ENCODE measurements at places on chromosomes 16 and 17. TPM values are rescaled to one million over a fixed set of nuclear protein-coding genes. Genes with fewer than 3 reads are reported as not detected.
A peak's percentile ranks its signal among the peaks of the same experiment; 100 is the strongest.

DNA sequence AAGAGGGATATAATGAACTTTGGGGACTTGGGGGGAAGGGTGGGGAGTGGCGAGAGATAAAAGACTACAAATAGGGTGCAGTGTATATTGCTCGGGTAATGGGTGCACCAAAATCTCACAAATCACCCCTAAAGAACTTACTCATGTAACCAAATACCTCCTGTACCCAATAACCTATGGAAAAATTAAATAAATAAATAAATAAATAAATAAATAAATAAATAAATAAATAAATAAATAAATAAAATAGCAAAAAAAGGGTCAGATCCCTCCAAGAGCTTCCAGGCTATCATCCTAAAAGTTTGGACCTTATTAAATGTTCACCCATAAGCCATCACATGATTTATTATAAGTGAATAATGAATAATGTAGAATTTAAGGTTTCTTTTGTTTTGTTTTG, 636.1 kb upstream of the C16orf82 start:
- DNase-seq, result no peak
- H3K4me1 ChIP-seq, result no peaks in the 10 kb centered on the region
- no peaks in the 10 kb centered on the region for H3K36me3 ChIP-seq
- H3K4me3 ChIP-seq, result no peak overlapping the region

ZNF598 gene
- total RNA-seq, result 99.0 TPM

NTN3 gene
- not detected for total RNA-seq

- no peak overlapping the region for H3K27ac ChIP-seq
- no peaks in the 10 kb centered on the region for H3K36me3 ChIP-seq
- H3K4me3 ChIP-seq, result no peak overlapping the region
- no peaks in the 10 kb centered on the region for H3K27me3 ChIP-seq
- no peak for DNase-seq
- no peaks in the 10 kb centered on the region for H3K4me1 ChIP-seq
These were observed 100.0 kb downstream of the METRNL start for GRCh38 chr17:83179374-83179773.

ALOX12 gene
- total RNA-seq, result not detected

GRCh38 chr16:18803569-18804462, 2.5 kb upstream of the ARL6IP1 start:
- H3K4me3 ChIP-seq, result peak overlapping the region; percentile 68
- H3K4me1 ChIP-seq, result peaks cover 49% of the 10 kb centered on the region
- peaks cover 47% of the 10 kb centered on the region for H3K36me3 ChIP-seq
- no peaks in the 10 kb centered on the region for H3K27me3 ChIP-seq
- no peak for DNase-seq

CCDC154 gene
- total RNA-seq, result 1.3 TPM

FOXO3B gene
- 6.4 TPM for total RNA-seq

GRCh38 chr16:29007730-29008593, 23.1 kb downstream of the LAT start:
- H3K27ac ChIP-seq, result peak overlapping the region; percentile 95
- H3K4me1 ChIP-seq, result peaks cover 43% of the 10 kb centered on the region
- no peaks in the 10 kb centered on the region for H3K36me3 ChIP-seq
- peak overlapping the region; percentile 69 for H3K4me3 ChIP-seq
- H3K27me3 ChIP-seq, result no peaks in the 10 kb centered on the region

DNA sequence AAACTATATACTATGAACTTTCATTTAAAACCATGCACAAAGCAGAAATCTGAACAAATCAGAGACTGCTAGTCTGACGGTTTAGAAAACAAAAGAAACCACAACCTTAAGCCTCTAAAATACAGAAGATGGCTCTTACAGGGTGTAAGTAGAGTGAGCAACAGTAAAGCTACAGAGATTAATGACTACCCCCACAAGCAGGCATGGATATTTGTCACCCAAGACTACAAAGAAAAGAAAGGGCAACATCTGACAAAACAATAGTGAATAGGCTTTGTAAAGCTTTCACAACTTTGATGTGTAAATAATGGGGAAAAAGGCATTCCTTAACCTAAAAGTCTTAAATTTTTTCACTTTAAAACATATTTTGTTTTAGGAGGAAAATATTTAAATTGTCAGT, 75.0 kb downstream of the SPAG9 start:
- DNase-seq, result no peak
- H3K4me3 ChIP-seq, result no peak overlapping the region
- H3K4me1 ChIP-seq, result no peaks in the 10 kb centered on the region
- peaks cover 4% of the 10 kb centered on the region for H3K36me3 ChIP-seq
- no peak overlapping the region for H3K27ac ChIP-seq

- H3K4me3 ChIP-seq, result no peak overlapping the region
- no peaks in the 10 kb centered on the region for H3K4me1 ChIP-seq
- no peak overlapping the region for H3K27ac ChIP-seq
- peak; percentile 62 for DNase-seq
- no peaks in the 10 kb centered on the region for H3K36me3 ChIP-seq
- H3K27me3 ChIP-seq, result peaks cover 3% of the 10 kb centered on the region
These were observed 7.1 kb upstream of the CNP start for GRCh38 chr17:41959336-41960095.

- H3K36me3 ChIP-seq, result no peaks in the 10 kb centered on the region
- H3K4me1 ChIP-seq, result peaks cover 4% of the 10 kb centered on the region
- DNase-seq, result no peak
- H3K4me3 ChIP-seq, result no peak overlapping the region
These were observed 33.7 kb downstream of the NUBP1 start for GRCh38 chr16:10777356-10777755.

- no peak overlapping the region for H3K4me3 ChIP-seq
- no peak overlapping the region for H3K27ac ChIP-seq
- H3K27me3 ChIP-seq, result no peaks in the 10 kb centered on the region
- peaks cover 29% of the 10 kb centered on the region for H3K36me3 ChIP-seq
- DNase-seq, result no peak
- H3K4me1 ChIP-seq, result peaks cover 13% of the 10 kb centered on the region
These were observed 62.1 kb downstream of the AMFR start for GRCh38 chr16:56363181-56363716.

- H3K4me3 ChIP-seq, result peak overlapping the region; percentile 91
- no peak for DNase-seq
- H3K27me3 ChIP-seq, result no peaks in the 10 kb centered on the region
- peaks cover 14% of the 10 kb centered on the region for H3K4me1 ChIP-seq
- peak overlapping the region; percentile 82 for H3K27ac ChIP-seq
These were observed 452 bp downstream of the SLC25A10 start for GRCh38 chr17:81712468-81713003.

DNA sequence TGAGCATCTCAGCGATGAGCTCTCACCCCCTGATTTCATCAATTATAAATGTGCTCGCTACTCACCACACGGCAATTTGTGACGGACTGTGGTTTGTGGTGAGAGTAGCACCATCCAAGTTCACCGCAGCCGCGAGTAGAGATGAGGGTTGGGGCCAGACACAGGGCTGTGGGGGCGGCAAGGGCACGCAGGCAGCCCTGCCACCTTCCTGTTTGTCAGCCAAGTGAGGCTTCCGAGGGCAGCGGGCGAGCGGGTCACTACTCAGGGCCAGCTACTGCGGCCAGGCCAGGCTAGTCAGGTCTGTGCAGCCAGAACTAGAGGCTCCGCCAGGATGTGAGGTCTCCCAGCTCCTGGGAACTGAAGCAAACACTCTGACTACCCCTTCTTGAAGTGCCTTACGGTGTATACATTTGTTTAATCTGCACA, 39.6 kb upstream of the MEOX1 start:
- H3K27me3 ChIP-seq, result peaks cover 21% of the 10 kb centered on the region
- H3K27ac ChIP-seq, result peak overlapping the region; percentile 34
- peaks cover 8% of the 10 kb centered on the region for H3K4me1 ChIP-seq

SLC6A4 gene
- total RNA-seq, result not detected

DNA sequence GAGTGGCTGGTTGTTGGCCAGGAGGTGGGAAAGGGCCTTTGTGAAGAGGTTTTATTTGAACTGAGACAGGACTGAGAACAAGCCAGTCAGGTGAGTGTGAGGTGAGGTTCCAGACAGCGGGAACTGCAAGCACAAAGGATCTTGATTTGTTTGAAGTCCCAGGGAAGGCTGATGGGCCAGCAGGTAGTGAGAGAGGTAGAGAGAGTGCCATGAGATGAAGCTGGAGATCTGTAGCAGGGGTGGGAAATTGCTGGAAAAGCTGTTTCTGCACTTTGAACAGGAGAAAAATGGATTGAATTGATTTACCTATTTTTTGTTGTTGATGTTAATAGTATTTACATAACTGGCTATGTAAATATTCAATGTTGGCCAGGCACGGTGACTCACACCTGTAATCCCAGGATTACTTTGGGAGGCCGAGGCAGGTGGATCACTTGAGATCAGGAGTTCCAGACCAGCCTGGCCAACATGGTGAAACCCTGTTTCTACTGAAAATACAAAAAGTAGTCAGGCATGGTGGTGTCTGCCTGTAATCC, 7.7 kb upstream of the DCTPP1 start:
- H3K27me3 ChIP-seq, result no peaks in the 10 kb centered on the region
- peaks cover 5% of the 10 kb centered on the region for H3K36me3 ChIP-seq
- no peak overlapping the region for H3K4me3 ChIP-seq
- H3K27ac ChIP-seq, result peak overlapping the region; percentile 39

OTOP3 gene
- not detected for total RNA-seq

GRCh38 chr17:73262676-73263642, 1.3 kb upstream of the CPSF4L start:
- H3K36me3 ChIP-seq, result no peaks in the 10 kb centered on the region
- no peak overlapping the region for H3K27ac ChIP-seq

CORO7 gene
- 93.3 TPM for total RNA-seq

DNA sequence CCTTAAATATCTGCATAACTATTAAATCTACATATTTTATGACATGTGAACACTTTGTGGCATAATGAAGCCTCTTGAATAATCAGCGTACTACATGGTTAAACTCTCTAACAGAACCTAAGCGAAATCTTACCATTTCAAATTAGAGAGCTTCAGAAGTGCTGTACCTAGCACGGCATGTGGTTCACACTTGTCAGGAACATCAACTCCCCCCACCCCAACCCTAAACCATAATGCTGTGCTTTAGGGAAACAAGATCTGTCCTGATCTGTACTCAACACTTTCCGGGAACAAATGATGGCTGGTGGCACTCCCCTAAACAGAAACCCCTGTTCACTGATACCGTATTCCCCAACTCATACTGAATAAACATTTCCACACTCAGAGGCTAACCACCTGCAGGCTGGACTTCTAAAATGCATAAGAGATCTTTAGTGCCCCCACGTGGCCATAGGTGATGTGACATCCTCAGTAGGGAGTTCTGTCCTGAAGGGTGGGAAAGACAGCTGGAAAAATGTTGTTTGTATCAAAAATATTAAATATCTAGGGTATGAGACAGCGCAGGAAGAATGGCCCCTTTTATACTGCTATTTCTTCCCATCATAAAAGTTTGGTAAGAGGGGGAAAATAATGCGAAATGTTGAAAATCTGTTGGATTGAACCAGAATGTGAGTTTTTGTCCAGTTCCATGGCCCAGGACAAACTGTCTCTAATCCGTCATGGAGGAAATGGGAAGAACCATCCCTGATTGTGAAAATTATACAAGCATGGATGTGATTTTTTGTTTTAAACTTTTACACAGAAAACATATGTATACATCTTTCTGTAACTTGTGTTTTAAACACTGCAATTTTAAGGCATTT, 88.6 kb downstream of the USP31 start:
- H3K4me1 ChIP-seq, result peaks cover 2% of the 10 kb centered on the region
- peak; percentile 82 for DNase-seq
- peaks cover 14% of the 10 kb centered on the region for H3K27me3 ChIP-seq
- no peak overlapping the region for H3K27ac ChIP-seq
- H3K4me3 ChIP-seq, result no peak overlapping the region

DNA sequence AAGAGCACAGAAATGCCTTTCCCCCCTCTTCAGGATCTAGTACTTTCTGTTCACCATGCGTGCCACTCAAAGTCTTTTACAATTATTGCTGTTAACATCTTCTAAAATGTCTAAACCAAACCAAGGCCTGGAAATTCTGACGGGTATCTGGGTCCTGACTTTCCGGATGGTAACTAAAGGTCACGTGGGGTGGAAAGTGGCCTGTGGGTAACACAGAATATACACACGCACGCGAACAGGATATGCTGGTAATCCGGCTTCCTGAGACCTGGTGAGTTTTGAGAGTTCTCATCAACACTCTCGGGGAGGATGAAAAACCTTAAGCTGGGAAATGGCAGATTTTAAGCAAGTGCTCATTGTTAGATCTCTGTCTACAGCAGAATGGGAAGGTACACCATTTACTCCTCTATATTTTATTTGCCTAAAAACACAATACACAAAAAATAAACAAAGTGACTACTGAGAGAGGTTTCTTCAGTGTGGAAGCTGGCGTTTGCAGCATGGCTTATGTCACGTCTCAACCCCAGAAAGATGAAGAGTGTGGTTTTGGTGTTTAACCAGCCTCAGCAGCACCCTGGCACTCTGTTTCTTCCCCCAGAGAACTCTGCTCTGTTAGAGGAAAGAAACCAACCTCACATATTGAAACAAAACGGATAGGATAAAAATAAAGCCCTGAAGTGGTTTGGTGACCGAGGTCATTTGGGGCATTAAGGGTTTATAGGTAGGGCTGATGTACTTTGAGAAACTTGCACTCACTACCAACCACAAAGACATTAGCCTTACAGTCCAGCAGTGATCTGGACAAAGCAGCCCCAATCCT, 37.3 kb downstream of the SMG6 start:
- DNase-seq, result peak; percentile 96
- H3K36me3 ChIP-seq, result peaks cover 36% of the 10 kb centered on the region
- H3K4me1 ChIP-seq, result peaks cover 70% of the 10 kb centered on the region
- peak overlapping the region; percentile 75 for H3K4me3 ChIP-seq
- peak overlapping the region; percentile 98 for H3K27ac ChIP-seq
- H3K27me3 ChIP-seq, result no peaks in the 10 kb centered on the region

Measured in activated CD4-positive, alpha-beta T cell treated with anti-CD3 and anti-CD28 coated beads, Interleukin-2, amount 10 ng/mL, durations not matched to agents 24 days and 14 days (primary cell).